ENCODE measurements at places on chromosomes 7 and 10.
A peak's percentile ranks its signal among the peaks of the same experiment; 100 is the strongest.

DNA sequence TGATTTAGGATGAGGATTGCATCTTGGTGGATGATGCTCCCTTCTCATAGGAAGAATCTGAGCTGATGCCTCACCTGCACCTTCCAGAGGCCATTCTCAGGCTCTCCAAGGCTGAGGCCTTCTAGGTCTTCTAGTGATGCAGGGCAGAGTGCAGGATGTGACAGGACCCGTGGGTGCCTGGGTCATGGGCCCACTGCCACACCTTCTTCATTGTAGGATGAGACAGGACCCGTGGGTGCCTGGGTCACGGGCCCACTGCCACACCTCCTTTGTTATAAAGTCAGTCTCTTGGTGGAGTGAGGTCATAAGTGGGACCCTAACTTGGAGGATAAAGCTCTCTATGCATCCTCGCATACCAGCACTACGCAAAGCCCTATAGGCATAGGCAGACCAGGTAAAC, 109.9 kb upstream of the TCERG1L start:
- no peak for DNase-seq

- no peak for DNase-seq
Measured at GRCh38 chr7:71459132-71459531, 327.2 kb downstream of the GALNT17 start.

DNA sequence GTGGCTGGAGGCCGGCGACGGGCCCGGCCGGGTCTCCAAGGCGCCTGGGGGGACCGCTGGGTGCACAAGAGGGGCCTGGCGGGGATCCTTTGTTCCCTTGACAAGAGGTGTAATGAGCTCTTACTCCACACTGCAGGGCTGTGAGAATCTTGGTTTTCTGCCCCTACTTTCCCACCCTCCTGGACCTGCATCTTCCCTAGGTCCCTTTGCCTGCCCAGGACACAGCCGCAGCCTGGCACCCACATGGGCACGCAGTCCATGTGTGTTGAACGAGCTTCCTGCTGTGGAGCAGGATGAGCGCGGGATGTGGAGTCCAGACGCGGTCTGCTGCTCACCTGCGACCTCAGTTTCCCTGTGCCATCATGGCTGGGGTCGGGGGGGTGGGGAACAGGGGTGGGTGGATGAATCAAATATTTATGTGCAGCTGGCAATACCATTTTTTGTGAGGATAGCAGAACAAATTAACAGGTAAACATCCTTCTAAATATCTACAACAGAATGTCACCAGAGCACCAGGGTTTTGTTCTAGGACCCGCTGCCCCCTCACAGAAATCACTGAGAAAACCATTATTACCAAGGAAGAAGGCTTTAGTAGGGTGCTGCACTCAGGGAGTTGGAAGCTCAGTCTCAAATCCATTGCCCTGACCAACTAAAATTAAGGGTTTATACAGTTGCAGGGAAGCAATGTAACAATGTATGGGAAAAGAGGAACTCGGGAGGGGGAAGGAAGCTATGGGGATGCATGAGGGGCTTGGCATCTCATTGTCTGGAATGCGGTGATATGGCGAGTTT, 474 bp upstream of the NSMCE4A start:
- DNase-seq: no peak

DNA sequence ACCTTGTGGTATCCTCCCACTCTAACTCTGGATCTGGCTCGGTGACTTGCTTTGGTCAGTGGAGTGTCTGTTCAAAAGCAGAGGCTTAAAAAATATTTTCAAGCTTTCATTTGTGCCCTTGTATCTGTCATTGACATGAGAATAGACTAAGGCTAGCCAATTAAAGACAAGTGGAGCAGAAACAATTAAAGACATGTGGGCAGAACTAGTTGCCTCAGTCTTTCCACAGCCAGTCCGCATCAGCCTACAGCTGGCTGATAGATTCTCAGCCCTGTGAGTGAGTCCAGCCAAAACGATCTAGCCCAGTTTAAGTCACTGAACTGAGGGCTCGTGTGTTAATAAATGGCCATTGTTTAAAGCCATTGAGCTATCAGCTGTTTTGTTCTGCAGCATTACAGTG, 185.2 kb upstream of the DGKB start:
- no peak for DNase-seq

DNA sequence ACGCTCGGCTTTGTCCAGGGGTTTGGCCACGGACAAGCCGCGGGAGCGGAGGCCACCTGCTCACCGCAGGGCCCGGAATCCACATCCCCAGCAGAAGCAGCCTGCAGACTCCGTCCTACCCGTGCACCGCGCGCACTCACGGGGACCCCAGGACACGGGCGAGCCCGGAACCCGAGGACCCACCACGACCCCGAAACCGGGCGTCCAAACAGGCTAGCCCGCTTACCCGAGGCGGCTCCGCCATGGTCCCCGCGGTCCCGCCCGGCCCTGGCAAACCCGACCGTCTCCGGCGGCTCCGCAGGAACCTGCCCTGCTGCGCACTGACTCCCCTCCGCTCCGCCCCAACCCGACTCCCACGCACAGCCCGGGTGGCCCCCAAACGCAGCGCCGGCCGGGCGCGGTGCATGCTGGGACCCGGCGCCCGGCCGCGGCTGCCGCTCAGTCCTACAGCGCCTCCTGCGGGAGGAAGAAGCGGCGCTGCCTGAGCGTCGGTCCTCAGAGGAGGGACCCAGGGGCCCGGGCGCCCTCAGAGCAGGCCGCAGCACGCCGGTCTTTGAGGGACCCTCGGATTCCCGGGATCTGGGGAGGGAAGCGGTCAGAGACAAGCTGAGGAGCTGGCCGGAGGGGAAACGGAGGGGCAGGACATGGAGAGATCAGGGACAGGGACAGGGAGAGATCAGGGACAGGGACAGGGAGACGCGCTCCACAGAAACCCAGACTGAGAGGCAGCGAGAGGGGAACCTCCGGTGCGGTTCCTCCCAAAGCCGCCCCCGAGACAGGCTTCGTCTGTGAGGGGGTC, at the start of gene ZNF786:
Gene ZNF786 (minus strand): TSS at position 322 of the 799 bp plus-strand sequence. CDS start 78 bp downstream, at position 244.
- peak; percentile 93 for DNase-seq

DNA sequence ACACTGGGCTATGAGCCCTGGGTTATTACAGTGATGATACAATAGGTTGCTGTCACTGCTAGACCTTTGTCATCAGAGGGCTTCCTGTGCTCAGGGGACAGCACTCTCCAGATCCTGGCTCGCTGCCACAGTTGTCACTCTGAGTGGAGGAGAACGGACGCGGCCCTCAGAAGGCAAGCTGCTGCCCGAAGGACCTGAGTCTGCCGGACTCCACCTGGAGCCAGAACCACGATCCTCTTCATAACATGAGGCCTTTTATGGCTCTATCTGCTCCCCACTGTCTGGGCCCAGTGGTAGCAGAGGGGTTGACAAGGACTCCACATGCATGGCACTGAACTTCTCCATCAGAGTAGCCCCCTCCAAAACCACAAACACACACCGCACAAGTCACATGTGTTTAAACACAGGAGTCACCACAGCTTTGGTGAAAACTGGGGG, 94.7 kb upstream of the EFCAB10 start:
- DNase-seq: no peak

GRCh38 chr10:98016772-98017475, 13.5 kb downstream of the CRTAC1 start:
- no peak for DNase-seq

DNA sequence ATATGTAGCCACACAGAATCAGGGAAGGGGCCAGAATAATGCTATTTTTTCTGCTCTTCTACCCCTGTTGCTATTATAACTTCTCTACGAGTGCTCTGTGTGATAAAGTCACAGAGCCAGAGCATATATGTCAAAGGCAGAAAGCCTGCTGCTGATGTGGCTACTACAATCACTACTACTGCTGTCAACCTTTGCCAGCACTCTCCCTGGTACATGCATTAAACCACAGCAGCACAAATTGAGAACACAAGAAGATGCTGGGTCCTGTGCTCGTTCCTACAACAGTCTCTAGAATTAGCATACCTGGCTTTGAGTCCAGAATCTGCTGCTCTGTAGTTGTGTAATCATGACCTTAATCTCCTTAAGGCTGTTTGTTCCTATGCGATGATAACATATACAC, 108.6 kb downstream of the SEMA3A start:
- DNase-seq: no peak

- no peak for DNase-seq
Measured at GRCh38 chr10:43453266-43453831, 16.4 kb downstream of the ZNF487 start.

DNA sequence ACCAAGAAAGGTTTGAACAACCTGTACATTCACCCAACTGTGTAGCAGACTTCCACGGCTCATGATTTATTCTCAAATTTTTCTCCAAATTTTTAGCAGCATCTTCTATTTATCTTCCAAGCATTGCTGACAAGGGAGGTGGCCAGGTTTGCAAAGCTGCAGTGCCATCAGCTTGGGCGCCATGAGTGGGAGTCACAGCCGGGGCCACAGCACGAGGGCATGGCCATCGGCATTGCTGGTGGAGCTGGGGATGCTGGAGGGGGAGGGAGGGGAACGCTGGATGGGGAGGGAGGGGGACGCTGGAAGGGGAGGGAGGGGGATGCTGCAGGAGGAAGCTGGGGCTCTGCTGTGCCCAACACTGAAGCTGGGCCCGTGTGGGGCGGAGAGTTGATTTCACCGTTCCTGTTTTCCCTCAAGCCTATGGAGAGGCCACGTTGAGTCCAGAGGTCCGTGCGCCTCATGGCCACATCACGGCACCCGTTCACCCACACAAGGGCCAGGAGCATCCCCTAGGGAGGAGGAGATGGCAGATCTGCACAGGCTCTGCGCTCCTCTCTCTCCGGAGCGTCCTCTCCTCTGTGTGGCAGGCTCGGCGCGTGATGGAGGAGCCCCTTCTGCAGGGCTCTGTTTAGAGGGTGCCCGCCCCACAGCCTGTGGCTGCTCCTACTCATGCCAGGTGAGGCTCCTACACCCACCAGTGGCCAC, 520.2 kb downstream of the DNAJB6 start:
- no peak for DNase-seq

GRCh38 chr7:110470420-110470819, 620.5 kb upstream of the LRRN3 start:
- no peak for DNase-seq

GRCh38 chr10:86090807-86091206, 275.8 kb downstream of the GRID1 start:
- DNase-seq: no peak

GRCh38 chr7:42527004-42527403, 290.0 kb upstream of the GLI3 start:
- no peak for DNase-seq

GRCh38 chr7:144531181-144531580, 127.7 kb upstream of the NOBOX start:
- DNase-seq: no peak

DNA sequence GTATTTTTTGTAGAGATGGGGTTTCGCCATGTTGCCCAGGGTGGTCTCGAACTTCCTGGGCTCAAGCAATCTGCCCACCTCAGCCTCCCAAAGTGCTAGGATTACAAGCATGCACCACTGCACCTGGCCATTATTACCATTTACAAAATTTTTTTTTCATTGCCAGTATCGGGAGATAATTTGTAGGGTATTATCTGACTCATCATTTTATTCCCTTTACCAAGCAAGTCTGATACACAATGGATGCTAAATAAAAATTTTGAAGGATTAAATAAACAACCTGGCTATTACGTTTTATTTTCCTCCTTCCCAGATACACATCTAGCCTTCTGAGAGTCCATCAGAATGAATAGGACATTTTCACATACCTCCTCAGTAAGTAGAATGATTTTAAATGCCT, 38.1 kb upstream of the CPN1 start:
- DNase-seq: no peak

DNA sequence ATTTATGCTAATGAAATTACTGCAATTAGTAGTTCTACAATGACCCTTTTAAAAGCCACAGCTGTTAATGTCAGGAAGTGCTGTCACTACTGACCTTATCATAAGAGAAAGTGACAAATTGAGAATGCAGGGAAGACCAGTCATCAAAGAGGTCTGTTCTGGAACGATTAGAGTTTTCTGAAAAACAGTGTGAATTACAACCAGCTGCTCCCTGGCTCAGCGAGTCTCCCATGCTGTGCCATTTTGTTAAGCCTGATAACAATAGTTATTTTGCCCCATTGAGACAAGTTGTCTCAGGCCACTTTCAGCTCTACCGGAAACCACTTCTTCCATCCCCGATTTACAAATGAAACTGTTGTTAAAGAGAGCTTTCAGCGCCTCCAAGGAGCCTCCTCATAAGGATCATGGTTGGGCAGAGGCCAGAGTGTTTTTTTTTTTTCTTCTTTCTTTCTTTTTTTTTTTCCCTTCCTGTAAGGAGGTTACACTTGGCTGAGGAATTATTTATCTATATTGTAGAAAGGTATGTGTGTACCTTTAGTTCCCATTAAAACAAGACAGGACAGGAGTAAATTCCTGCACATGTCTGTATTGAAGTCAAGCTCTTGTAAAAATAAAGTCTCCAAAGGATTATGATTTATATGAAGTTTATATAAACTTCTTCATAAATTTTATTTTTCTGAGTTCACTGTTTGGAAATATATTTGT, 173.6 kb downstream of the CDCA7L start:
- DNase-seq: no peak

DNA sequence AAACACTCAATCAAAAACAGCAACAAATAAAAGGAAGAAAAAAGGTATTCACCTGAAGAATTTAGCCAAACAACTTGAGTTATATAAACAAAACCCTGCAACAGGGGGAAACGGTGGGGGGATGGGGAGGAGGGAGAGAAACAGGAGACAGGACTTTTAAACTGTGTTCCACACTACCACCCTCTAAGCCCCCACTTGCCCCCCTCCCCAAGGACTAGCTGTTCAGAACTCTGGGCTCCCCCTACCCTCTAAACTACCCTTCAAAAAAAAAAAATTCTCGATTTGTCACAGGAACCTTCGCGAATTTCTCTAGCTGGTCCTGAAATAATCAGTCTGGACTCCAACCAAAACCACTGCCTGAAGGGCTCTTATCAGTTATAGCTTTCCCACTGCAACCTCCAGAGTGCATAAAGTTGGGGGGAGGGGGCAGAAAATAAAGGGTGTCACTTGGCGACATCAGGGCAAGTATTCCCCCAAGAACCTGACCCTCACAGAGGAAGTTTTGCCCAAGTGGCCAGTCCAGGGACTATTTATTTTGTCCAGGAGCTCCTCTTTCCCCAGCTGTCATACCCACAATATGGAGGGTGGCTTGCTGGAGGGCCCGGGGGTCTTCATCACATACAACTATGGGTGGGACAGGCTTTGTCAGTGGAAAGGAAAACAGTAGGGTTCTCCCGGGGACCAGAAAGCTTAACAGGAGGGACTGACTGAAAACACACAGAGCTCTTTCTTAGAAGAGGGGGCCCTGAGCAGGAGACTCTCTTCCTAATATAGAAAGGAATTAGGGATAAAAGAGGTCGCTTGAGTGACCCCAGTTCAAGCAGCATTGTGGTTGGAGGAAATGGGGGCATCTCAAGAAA, 1.3 kb downstream of the UBE2H start:
- no peak for DNase-seq

DNA sequence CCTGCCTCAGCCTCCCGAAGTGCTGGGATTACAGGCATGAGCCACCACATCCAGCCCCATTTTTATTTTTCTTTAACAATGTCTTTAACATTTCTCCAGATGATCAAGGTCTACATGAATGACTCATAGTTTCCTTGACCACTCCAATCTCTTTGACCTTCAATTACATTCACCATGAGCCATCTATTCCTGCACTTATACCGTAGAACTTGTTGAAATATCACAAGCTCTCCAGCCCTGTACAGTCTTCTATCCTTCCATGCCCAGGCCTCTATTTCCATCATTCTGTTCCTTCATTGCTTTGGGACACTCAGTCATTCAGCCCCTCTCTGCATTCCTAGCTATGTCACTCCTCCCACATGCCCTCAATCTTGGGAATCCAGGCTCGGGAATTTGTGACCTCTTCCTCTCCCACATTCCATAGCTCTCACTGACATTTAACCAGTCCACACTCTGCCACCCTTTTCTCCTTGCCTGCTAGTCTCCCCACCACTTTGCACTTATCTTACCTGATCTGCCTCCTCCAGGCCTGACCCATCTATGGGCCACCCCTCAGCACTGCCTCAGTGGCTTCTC, 151.8 kb upstream of the STK17A start:
- DNase-seq: no peak
